ENCODE measurements at places on chromosomes 3 and 15.

GRCh38 chr15:100050877-100051786, 290.6 kb downstream of the ADAMTS17 start:
- DNase-seq, result no peak

- DNase-seq, result no peak
These were observed 600.9 kb downstream of the SI start for GRCh38 chr3:164477403-164477802.

DNA sequence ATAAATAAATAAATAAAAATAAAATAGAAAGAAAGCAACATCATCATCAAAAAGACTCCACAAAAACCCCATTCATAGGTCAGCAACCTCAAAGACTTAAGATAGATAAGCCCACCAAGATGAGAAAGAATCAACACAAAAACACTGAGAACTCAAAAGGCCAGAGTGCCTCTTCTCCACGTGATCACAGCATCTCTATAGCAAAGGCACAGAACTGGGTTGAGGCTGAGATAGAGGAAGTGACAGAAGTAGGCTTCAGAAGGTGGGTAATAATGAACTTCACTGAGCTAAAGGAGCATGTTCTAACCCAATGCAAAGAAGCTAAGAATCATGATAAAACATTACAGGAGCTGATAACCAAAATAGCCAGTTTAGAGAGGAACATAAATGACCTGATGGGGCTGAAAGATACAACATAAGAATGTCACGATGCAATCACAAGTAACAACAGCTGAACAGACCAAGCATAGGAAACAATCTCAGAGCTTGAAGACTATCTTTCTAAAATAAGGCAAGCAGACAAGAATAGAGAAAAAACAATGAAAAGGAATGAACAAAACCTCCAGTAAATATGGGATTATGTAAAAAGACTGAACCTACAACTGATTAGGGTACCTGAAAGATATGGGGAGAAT, 26.4 kb downstream of the GNB5 start:
- DNase-seq, result peak; percentile 65

DNA sequence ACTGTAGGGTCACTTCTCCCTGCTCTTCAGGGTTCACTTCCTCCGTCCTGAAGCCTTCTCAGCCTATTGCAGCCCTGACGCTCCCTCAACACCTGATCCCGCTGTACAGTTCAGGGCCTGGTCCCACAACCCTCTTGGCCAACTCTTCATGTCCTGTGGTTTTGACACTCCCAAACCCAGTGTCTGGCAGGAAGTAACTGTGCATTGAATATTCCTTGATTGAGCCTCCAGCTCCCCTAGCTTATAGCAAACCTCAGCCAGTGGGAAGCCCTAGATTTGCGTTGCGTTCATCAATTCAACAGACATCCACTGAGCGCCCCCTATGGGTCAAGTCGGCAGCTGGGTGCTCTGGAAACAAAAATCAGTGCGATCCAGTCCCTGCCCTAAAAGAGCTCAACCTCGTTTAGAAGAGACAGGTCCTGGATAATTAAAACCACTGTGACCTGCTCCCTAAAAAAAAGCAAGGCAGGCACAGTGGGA, 13.5 kb downstream of the UBAP1L start:
- peak; percentile 49 for DNase-seq

- DNase-seq, result no peak
These were observed 1044.2 kb downstream of the PLOD2 start for GRCh38 chr3:145116769-145117168.

GRCh38 chr15:39310633-39311032, 270.2 kb upstream of the THBS1 start:
- no peak for DNase-seq

DNA sequence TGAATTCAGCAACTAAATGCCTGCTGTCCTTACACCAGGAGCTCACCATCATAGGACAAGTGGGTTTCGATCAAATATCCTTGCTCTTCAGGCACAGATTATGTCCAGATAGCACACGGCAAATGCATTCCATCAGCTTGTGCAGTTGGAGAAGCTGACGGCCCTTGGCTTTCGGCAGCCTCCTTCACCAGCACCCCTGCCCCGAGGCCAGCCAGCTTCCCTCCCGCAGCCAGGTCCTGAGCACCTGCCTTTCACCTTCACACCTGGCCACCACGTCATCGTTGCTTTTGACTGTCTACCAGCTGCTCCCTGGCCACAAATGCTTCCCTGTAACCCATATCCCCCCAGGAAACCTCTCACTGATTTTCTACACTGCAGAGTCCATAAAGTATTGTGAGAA, 355.5 kb downstream of the OCA2 start:
- DNase-seq, result no peak

- no peak for DNase-seq
These were observed 20.2 kb downstream of the MYZAP start for GRCh38 chr15:57611938-57612337.

DNA sequence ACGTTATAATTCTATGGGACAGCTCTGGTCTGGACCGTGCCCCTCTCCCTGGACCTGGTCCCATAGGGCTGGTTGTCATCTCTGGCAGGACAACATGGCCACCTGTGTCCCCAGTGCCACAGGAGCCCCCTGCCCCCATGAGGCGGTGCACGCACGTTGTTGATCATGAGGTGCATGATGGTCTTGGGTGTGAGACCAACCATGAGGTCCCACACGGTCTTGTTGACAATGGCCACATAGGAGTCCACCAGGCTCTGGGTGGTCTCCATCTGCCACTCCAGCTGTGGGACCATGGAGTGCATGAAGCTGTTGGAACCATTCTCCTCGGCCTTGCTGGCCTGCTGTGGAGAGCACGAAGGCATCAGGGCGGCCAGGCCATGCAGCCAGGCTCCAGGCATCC, 19.7 kb downstream of the GOLGA6D start:
- no peak for DNase-seq
